ENCODE measurements at places on chromosomes 1 and 21. TPM values are rescaled to one million over a fixed set of nuclear protein-coding genes. Genes with fewer than 3 reads are reported as not detected.

The PTPN7 gene
- 101 TPM for total RNA-seq

The GUCA2B gene
- not detected for total RNA-seq

The ZBTB18 gene
- total RNA-seq: 26.3 TPM

The NCAM2 gene
- total RNA-seq: not detected

The KCNAB2 gene
- total RNA-seq: 207 TPM

The MCM3AP gene
- total RNA-seq: 114 TPM

DNA sequence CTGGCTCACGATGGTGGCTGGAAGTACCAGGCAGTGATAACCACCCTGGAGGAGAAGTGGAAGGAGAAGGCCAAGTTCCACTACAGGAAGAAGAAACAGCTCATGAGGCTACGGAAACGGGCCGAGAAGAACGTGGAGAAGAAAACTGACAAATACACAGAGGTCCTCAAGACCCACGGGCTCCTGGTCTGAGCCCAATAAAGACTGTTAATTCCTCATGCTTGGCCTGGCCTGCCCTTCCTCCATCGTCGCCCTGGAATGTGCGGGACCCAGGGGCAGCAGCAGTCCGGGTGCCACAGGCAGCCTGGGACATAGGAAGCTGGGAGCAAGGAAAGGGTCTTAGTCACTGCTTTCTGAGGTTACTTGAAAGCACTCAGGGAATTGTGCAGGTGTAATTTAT is 10.8 kb downstream of the IL24 start:
- DNase-seq: no peak
- H3K4me3 ChIP-seq: peak overlapping the region; percentile 64
- no peaks in the 10 kb centered on the region for H3K27me3 ChIP-seq
- H3K27ac ChIP-seq: peak overlapping the region; percentile 87
- H3K36me3 ChIP-seq: peaks cover 16% of the 10 kb centered on the region

GRCh38 chr1:154186852-154187501 is 4.9 kb downstream of the TPM3 start:
- H3K4me1 ChIP-seq: peaks cover 12% of the 10 kb centered on the region
- peaks cover 19% of the 10 kb centered on the region for H3K27me3 ChIP-seq
- no peak for DNase-seq

- H3K27ac ChIP-seq: no peak overlapping the region
- H3K4me1 ChIP-seq: peaks cover 3% of the 10 kb centered on the region
- no peaks in the 10 kb centered on the region for H3K27me3 ChIP-seq
- peaks cover 6% of the 10 kb centered on the region for H3K36me3 ChIP-seq
- no peak for DNase-seq
- no peak overlapping the region for H3K4me3 ChIP-seq
These were observed 41.4 kb downstream of the CCDC18 start for GRCh38 chr1:93221913-93222312.

The GNG4 gene
- not detected for total RNA-seq

DNA sequence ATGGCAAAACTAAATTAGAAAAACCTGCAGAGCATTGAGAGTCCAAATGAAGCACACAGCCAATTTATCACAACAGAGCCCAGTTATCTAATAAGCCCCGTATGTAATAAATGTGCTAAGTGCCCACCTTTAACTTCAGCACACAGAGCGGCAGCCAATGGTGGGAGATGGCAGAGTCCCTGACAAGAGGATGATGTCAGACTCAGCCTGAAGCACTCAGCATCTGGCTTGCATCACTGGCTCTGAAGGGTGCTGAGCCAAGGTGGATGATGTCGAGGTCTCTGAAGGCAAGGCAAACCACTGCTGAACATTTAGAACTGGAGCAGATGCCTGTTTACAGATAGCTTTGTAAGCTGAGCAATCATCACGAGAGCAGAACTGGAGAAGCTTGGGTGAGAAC is 118.3 kb downstream of the NUF2 start:
- H3K36me3 ChIP-seq: no peaks in the 10 kb centered on the region
- no peak overlapping the region for H3K27ac ChIP-seq
- no peak for DNase-seq
- H3K4me3 ChIP-seq: no peak overlapping the region
- H3K4me1 ChIP-seq: no peaks in the 10 kb centered on the region

- H3K4me1 ChIP-seq: peaks cover 2% of the 10 kb centered on the region
- H3K27ac ChIP-seq: no peak overlapping the region
- H3K27me3 ChIP-seq: no peaks in the 10 kb centered on the region
- peaks cover 5% of the 10 kb centered on the region for H3K36me3 ChIP-seq
- H3K4me3 ChIP-seq: no peak overlapping the region
These were observed 42.7 kb downstream of the FAAP20 start for GRCh38 chr1:2151911-2152310.

DNA sequence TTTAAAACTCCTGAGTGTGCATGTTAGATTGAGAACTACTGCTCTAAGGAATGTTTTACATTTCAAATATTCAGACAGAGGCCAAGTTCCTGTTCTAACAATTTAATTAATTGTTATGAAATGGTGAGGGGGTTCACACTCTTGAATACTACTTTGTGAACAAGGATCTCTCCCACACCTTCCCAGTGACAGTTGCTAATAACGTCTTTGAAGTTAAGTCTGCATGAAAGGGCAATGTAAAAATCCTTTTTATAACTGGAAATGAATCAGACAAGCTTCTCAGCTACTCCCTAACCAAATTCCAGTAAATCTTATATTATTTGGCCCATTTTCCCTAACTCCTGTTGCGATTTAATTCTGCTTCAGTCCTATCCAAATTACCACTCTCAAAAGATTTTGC is 828.5 kb upstream of the ADAMTS5 start:
- H3K27me3 ChIP-seq: peaks cover 4% of the 10 kb centered on the region
- no peak overlapping the region for H3K4me3 ChIP-seq
- no peaks in the 10 kb centered on the region for H3K4me1 ChIP-seq
- H3K36me3 ChIP-seq: no peaks in the 10 kb centered on the region
- no peak for DNase-seq
- H3K27ac ChIP-seq: no peak overlapping the region

The GJC2 gene
- total RNA-seq: 1.9 TPM

The PLA2G2F gene
- not detected for total RNA-seq

DNA sequence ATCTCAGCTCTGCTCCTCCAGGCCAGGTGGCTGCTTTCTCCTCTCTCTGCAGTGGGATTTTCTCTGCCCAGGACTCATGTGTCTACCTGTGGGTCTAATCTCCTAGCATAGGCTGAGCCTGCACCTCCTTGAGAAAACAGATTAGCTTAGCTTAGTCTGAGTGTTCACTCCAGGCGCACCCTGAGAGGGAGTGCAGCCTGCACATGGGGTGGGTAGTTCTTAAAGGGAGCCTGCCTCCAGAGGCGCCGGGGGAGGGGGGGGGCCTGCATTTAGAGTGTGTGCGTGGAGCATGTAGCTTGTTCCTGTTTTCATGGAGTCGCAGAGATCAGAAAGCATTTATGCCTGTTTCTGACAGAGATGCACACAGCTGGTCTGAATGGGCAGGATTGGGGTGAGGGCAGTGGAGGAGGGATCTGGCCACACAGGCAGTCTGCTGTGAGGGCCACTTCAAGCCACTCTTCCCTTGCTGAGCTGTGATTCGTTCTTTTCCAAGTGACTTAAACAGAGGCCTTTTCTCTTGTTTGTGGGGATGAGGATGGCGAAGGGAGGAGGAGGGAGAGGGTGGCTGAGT is 45.2 kb downstream of the GALNT2 start:
- no peaks in the 10 kb centered on the region for H3K27me3 ChIP-seq
- no peak for DNase-seq
- H3K27ac ChIP-seq: peak overlapping the region; percentile 27
- peaks cover 2% of the 10 kb centered on the region for H3K36me3 ChIP-seq
- H3K4me3 ChIP-seq: no peak overlapping the region

The AGBL4 gene
- total RNA-seq: not detected

DNA sequence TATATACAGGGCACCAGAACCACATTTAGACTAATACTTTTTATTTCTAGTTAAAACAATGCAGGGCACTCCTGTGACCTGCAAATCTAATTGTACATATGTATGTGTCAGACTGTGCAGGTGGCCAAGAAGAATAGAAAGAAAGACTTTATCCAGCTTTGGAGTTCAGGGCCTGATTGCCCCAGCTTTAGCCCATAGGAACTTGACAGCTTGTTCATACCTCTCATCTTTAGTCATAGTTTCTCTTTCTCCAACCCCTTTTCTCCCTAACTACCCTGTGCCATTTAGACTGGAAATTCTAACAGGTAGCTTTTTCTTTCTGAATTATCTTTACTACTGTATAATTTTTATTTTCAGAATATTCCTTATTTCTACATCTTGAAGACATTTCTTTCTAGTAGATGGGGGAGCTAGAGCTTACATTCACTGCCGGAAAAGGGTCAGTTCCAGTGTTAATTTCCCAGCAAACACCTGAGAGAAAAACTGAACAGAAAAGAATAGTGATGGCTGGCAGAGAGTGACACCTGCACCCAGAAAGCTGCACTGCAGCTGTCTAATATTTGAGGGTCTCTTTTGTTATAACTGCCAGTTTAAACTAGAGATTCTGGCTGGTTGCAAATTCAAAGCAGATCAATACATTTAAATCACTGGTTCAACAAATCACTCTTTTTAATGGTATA is 8.4 kb downstream of the YBX1 start:
- H3K4me1 ChIP-seq: peaks cover 65% of the 10 kb centered on the region
- no peak overlapping the region for H3K4me3 ChIP-seq
- H3K27me3 ChIP-seq: no peaks in the 10 kb centered on the region
- no peak overlapping the region for H3K27ac ChIP-seq

GRCh38 chr1:2204415-2205190 is 10.0 kb upstream of the FAAP20 start:
- H3K4me1 ChIP-seq: peaks cover 11% of the 10 kb centered on the region
- no peak overlapping the region for H3K27ac ChIP-seq
- H3K36me3 ChIP-seq: no peaks in the 10 kb centered on the region
- DNase-seq: peak; percentile 96
- H3K27me3 ChIP-seq: no peaks in the 10 kb centered on the region
- H3K4me3 ChIP-seq: peak overlapping the region; percentile 76

GRCh38 chr1:155688324-155689080 is at the start of gene YY1AP1:
Gene YY1AP1, minus strand, starts transcription at chr1:155688774. Its CDS starts 8,338 bp downstream, at chr1:155680436.
- H3K4me3 ChIP-seq: peak within 1 kb of the TSS; percentile 97
- H3K27ac ChIP-seq: peak within 1 kb of the TSS; percentile 94
- no peaks in the 10 kb centered on the region for H3K27me3 ChIP-seq
- H3K36me3 ChIP-seq: no peaks in the 10 kb centered on the region
- DNase-seq: peak; percentile 85
- peaks cover 37% of the 10 kb centered on the region for H3K4me1 ChIP-seq

- DNase-seq: no peak
- H3K4me3 ChIP-seq: no peak within 1 kb of the TSS
- no peak within 1 kb of the TSS for H3K27ac ChIP-seq
- H3K27me3 ChIP-seq: peaks cover 21% of the 10 kb centered on the region
These were observed at the start of gene TGFB2 for GRCh38 chr1:218344814-218345672. Gene TGFB2, plus strand, starts transcription at chr1:218345336. Its CDS starts 1,366 bp downstream, at chr1:218346702.

DNA sequence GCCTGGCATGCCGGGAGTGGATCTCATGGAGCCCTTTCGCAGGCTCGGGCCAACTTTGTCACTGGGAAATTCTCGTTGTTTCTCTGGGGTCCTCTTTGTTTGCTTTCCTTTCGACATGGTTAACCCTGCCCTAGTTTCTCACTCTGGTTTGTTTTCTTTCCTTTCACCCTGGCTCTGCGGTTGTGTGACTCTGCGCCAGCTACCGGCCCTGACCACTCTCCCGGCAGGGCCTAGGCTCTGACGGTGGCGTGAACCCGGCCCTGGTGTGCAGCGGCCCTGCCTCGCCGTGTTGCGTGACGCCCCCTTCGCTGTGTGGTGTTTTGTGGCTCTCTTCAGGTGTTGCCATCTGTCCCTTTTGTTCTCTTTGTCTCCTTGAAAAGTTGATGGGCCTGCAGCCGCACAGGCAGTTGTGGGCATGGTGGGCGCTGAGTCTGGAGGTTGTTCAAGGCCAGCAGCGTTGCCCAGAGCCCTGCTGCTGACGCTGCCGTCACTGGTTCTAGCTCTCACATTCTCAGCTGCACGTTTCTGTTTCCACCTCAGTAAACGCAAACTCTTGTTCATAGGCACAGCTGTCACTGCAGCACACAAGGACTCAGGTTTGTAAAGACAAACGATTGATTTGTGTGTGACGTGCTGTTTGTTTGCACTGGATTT is 64.6 kb upstream of the DIP2A start:
- DNase-seq: no peak
- H3K27me3 ChIP-seq: no peaks in the 10 kb centered on the region
- H3K4me3 ChIP-seq: no peak overlapping the region
- H3K4me1 ChIP-seq: peaks cover 5% of the 10 kb centered on the region

DNA sequence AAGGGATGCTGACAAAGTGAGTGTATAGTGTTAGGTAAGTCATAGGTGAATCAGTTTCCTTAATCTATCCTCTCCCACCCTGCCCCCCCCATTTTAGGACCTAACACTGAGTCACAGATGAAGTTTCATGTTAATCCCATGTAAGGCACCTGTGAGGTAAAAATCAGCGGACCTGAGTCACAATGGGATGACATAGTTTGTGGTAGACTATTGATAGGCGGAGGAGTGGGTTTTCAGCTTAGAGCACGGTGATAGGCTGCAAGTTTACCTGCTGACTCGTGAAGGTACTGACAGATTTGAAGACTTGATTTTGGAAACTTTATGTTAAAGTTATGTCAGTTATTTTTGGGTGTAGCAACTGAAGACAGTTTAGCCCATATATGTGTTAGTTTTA is 1.7 kb downstream of the TOR1AIP1 start:
- peak; percentile 27 for DNase-seq
- peak overlapping the region; percentile 99 for H3K4me3 ChIP-seq
- H3K27ac ChIP-seq: peak overlapping the region; percentile 100
- peaks cover 11% of the 10 kb centered on the region for H3K36me3 ChIP-seq

DNA sequence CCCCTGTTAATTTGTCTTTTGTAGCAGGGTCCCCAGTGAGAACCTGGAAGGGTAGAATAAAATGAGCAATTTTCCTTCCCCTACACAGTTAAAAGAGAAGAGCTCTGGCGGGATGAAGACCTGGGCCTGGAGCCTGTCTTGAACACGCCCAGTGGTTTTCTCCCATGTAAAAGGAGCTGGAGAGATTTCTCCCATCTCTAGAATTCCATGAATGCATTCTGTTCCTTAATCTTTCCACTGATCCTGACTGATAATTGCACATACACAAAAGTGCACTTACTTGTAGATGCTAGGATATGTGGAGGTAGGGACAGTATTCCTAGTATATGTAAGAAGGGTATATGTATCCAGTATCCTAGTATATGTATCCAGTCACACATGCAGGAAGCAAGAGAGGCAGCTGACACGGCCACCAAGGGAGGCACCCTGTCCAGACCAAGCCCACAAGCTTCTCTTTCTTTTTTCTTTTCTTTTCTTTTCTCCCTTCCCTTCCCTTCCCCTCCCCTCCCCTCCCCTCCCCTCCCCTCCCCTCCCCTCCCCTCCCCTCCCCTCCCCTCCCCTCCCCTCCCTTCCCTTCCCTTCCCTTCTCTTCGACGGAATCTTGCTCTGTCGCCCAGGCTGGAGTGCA is 11.9 kb upstream of the PKNOX1 start:
- H3K4me3 ChIP-seq: no peak overlapping the region
- no peaks in the 10 kb centered on the region for H3K36me3 ChIP-seq
- DNase-seq: no peak
- H3K27me3 ChIP-seq: no peaks in the 10 kb centered on the region

- H3K4me3 ChIP-seq: no peak overlapping the region
- H3K27me3 ChIP-seq: no peaks in the 10 kb centered on the region
- no peak for DNase-seq
- H3K4me1 ChIP-seq: peaks cover 4% of the 10 kb centered on the region
- H3K36me3 ChIP-seq: no peaks in the 10 kb centered on the region
These were observed 956 bp upstream of the SCAF4 start for GRCh38 chr21:31732597-31733550.

The RGS8 gene
- total RNA-seq: not detected

The LORICRIN gene
- total RNA-seq: not detected

The SYT6 gene
- not detected for total RNA-seq

GRCh38 chr1:203304391-203304918 is 864 bp upstream of the BTG2 start:
- peak overlapping the region; percentile 98 for H3K4me3 ChIP-seq
- H3K27ac ChIP-seq: peak overlapping the region; percentile 99
- DNase-seq: no peak
- peaks cover 60% of the 10 kb centered on the region for H3K4me1 ChIP-seq
- H3K36me3 ChIP-seq: peaks cover 16% of the 10 kb centered on the region
